ENCODE measurements at places on chromosomes 12 and 14.

- H3K4me3 ChIP-seq: no peak overlapping the region
- H3K4me1 ChIP-seq: peaks cover 18% of the 10 kb centered on the region
- no peak overlapping the region for H3K27ac ChIP-seq
- no peaks in the 10 kb centered on the region for H3K36me3 ChIP-seq
- DNase-seq: no peak
Observed at GRCh38 chr12:113130457-113131135, 5.0 kb downstream of the RASAL1 start.

DNA sequence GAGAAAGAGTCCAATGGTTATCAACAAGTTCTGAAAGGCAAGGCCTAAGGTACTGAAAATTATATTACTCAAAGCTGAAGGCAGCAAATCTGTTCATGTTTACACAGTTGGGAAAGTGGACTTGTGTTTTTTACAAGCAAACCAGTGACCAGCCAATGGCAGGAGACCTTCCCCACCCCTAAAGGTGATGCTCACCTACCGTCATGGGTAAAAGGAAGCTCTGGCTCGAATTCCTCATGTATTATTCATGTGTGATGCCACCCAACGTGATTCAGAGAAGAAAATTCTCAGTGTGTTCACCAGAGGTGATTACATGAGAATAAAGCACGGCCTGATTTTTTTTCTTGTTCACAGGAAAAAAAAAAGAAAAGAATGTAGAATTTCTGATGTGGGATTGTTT, 1161.2 kb upstream of the SEL1L start:
- no peak for DNase-seq
- H3K4me1 ChIP-seq: no peaks in the 10 kb centered on the region
- no peak overlapping the region for H3K4me3 ChIP-seq
- no peaks in the 10 kb centered on the region for H3K36me3 ChIP-seq

- peaks cover 26% of the 10 kb centered on the region for H3K4me1 ChIP-seq
- no peak for DNase-seq
- H3K4me3 ChIP-seq: no peak overlapping the region
- no peaks in the 10 kb centered on the region for H3K36me3 ChIP-seq
- no peaks in the 10 kb centered on the region for H3K27me3 ChIP-seq
Observed at GRCh38 chr14:105863296-105864108, 337.1 kb downstream of the TMEM121 start.

GRCh38 chr14:30532264-30532663, 26.7 kb upstream of the G2E3 start:
- no peak overlapping the region for H3K4me3 ChIP-seq
- H3K27me3 ChIP-seq: no peaks in the 10 kb centered on the region
- H3K4me1 ChIP-seq: no peaks in the 10 kb centered on the region
- no peak for DNase-seq

GRCh38 chr12:10497602-10498001, 8.1 kb upstream of the EIF2S3B start:
- no peaks in the 10 kb centered on the region for H3K36me3 ChIP-seq
- peaks cover 4% of the 10 kb centered on the region for H3K27me3 ChIP-seq
- no peaks in the 10 kb centered on the region for H3K4me1 ChIP-seq
- no peak for DNase-seq
- no peak overlapping the region for H3K4me3 ChIP-seq
- H3K27ac ChIP-seq: no peak overlapping the region

DNA sequence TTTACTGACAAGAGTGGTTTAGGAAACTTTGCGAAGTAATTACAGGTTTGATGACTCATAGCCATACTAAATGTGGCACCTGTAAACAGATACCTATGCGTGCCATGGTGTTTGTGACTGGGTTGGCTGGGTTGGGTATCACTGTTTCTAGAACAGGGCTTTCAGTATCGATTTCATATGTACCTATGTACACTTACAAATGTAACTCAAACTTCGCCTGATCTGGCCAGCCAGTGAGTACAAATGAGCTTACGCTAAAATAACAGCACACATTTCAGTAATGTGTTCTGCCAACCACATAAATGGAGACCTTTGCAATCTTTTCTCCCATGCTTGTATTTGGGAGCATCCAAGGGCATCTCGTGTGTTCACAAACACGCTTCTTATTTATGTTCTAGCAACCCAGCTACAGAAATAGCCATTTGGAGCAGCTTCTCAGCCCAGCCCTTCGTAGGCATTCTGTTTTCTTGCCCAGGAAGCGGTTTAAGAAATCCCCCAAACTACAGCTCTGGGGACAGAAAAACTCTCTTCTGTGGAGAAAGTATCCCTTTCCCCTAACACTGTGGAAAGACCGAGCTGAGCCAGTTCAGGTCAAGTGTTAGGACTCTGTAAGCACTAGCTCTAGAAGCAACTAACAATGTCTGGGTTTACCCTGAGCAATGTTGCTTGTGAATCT, 42.3 kb upstream of the MDM1 start:
- H3K4me3 ChIP-seq: no peak overlapping the region
- H3K4me1 ChIP-seq: peaks cover 6% of the 10 kb centered on the region
- H3K27ac ChIP-seq: no peak overlapping the region
- H3K36me3 ChIP-seq: no peaks in the 10 kb centered on the region
- H3K27me3 ChIP-seq: no peaks in the 10 kb centered on the region

GRCh38 chr12:1776170-1776921, 44.0 kb upstream of the LRTM2 start:
- no peak overlapping the region for H3K4me3 ChIP-seq
- H3K4me1 ChIP-seq: no peaks in the 10 kb centered on the region
- no peak overlapping the region for H3K27ac ChIP-seq
- H3K36me3 ChIP-seq: peaks cover 62% of the 10 kb centered on the region

- H3K27ac ChIP-seq: no peak overlapping the region
- no peaks in the 10 kb centered on the region for H3K36me3 ChIP-seq
- no peaks in the 10 kb centered on the region for H3K4me1 ChIP-seq
- H3K27me3 ChIP-seq: no peaks in the 10 kb centered on the region
Observed at GRCh38 chr14:78902010-78902623, 731.9 kb downstream of the NRXN3 start.

- no peak overlapping the region for H3K27ac ChIP-seq
- no peak for DNase-seq
- peaks cover 43% of the 10 kb centered on the region for H3K27me3 ChIP-seq
- H3K36me3 ChIP-seq: no peaks in the 10 kb centered on the region
- H3K4me1 ChIP-seq: peaks cover 14% of the 10 kb centered on the region
Observed at GRCh38 chr12:49969027-49969426, 3.7 kb upstream of the AQP6 start.

DNA sequence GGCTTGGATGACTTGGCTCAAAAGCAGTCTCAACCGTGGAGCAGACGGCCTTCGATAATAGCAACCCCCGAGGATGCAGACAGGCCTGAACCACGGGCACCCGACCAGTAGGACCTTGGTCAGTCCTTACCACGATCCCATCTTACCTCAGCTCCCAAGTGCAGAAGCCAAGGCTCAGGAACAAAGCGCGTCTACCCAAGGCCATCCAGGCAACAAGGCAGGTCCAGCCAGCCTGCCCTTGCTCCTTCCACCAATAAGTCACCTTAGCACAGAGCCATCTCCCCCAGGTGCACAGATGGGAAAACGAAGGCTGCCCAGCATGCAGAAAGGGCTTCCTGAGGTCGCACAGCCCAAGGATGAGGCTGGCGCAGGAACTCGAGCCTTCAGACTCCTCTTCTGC, 77.3 kb downstream of the BCL11B start:
- DNase-seq: no peak
- peaks cover 89% of the 10 kb centered on the region for H3K36me3 ChIP-seq
- H3K27ac ChIP-seq: no peak overlapping the region

- no peak overlapping the region for H3K27ac ChIP-seq
- no peaks in the 10 kb centered on the region for H3K36me3 ChIP-seq
- DNase-seq: no peak
- H3K27me3 ChIP-seq: peaks cover 24% of the 10 kb centered on the region
Observed at GRCh38 chr12:107779077-107779831, 4.8 kb downstream of the ASCL4 start.

- DNase-seq: peak; percentile 61
- no peaks in the 10 kb centered on the region for H3K36me3 ChIP-seq
- no peak overlapping the region for H3K4me3 ChIP-seq
- no peaks in the 10 kb centered on the region for H3K27me3 ChIP-seq
- no peaks in the 10 kb centered on the region for H3K4me1 ChIP-seq
Observed at GRCh38 chr12:116066381-116067230, 210.9 kb downstream of the MED13L start.

- H3K4me3 ChIP-seq: peak within 1 kb of the TSS; percentile 87
- H3K36me3 ChIP-seq: peaks cover 38% of the 10 kb centered on the region
- H3K27ac ChIP-seq: peak within 1 kb of the TSS; percentile 75
- DNase-seq: peak; percentile 33
- H3K27me3 ChIP-seq: no peaks in the 10 kb centered on the region
- H3K4me1 ChIP-seq: peaks cover 45% of the 10 kb centered on the region
Observed at GRCh38 chr14:104794993-104795780, at the start of gene AKT1. Gene AKT1 (minus strand): TSS chr14:104795748. CDS start chr14:104792643, 3,105 bp downstream.

GRCh38 chr14:32980178-32980901, 41.7 kb downstream of the NPAS3 start:
- H3K27ac ChIP-seq: no peak overlapping the region
- no peaks in the 10 kb centered on the region for H3K4me1 ChIP-seq
- no peaks in the 10 kb centered on the region for H3K36me3 ChIP-seq
- peaks cover 3% of the 10 kb centered on the region for H3K27me3 ChIP-seq
- no peak overlapping the region for H3K4me3 ChIP-seq

- H3K36me3 ChIP-seq: no peaks in the 10 kb centered on the region
- H3K4me3 ChIP-seq: no peak overlapping the region
- H3K4me1 ChIP-seq: peaks cover 43% of the 10 kb centered on the region
- 0 out of 2 replicates have a peak overlapping the region, but pooled peaks have one; percentile 14 for H3K27ac ChIP-seq
Observed at GRCh38 chr14:106679776-106680175, 1153.4 kb downstream of the TMEM121 start.

DNA sequence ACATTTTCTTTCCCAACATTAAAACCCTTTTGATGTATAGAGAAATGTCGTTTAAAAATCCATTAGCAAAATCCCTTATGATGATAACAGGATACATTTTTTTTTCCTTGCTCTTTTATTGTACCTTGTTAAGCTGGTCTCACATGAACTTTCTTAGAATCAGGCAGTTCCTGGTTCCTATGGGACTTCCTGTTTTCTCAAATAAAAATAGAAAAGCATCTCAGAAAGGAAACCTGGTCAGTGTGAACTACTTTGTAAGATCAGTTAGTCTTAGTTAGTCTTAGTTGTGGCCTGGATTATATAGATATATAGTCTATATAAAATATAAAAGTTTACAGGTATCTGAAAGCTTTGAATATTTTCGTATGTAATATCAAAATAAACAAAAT, 40.3 kb downstream of the LEMD3 start:
- no peak for DNase-seq
- peaks cover 22% of the 10 kb centered on the region for H3K36me3 ChIP-seq
- peaks cover 50% of the 10 kb centered on the region for H3K4me1 ChIP-seq
- H3K27me3 ChIP-seq: no peaks in the 10 kb centered on the region
- H3K4me3 ChIP-seq: no peak overlapping the region

- H3K4me1 ChIP-seq: no peaks in the 10 kb centered on the region
- DNase-seq: no peak
- no peaks in the 10 kb centered on the region for H3K27me3 ChIP-seq
- H3K27ac ChIP-seq: no peak overlapping the region
Observed at GRCh38 chr12:131355361-131356245, 355.3 kb upstream of the SFSWAP start.

DNA sequence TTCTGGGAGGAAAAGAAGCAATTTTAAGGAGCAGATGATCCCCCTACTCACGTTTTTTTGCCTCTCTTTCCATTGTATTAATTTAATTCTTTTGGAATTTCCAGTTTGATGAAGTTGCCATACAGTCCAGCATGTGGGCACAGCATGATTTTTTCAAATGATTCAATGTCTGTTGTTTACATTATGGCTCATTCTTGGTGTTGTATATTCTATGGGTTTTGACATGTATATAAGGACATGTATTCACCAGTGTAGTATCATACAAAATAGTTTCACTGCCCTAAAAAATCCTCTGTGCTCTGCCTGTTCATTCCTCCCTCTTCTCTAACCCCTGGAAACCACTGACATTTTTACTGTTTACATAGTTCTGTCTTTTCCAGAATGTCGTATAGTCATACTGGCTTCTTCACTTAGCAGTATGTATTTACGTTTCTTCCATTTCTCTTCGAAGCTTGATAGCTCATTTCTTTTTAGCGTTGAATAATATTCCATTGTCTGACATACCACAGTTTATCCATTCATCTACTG, 13.3 kb upstream of the KLHDC2 start:
- no peaks in the 10 kb centered on the region for H3K4me1 ChIP-seq
- no peaks in the 10 kb centered on the region for H3K36me3 ChIP-seq
- H3K27ac ChIP-seq: no peak overlapping the region
- no peak overlapping the region for H3K4me3 ChIP-seq
- DNase-seq: no peak

- H3K4me3 ChIP-seq: peak within 1 kb of the TSS; percentile 63
- peaks cover 33% of the 10 kb centered on the region for H3K4me1 ChIP-seq
- H3K36me3 ChIP-seq: no peaks in the 10 kb centered on the region
- peak; percentile 69 for DNase-seq
- H3K27ac ChIP-seq: peak within 1 kb of the TSS; percentile 72
Observed at GRCh38 chr14:75522224-75522982, at the start of gene BATF. Gene BATF (plus strand): TSS chr14:75522469. CDS start chr14:75522683, 214 bp downstream.

DNA sequence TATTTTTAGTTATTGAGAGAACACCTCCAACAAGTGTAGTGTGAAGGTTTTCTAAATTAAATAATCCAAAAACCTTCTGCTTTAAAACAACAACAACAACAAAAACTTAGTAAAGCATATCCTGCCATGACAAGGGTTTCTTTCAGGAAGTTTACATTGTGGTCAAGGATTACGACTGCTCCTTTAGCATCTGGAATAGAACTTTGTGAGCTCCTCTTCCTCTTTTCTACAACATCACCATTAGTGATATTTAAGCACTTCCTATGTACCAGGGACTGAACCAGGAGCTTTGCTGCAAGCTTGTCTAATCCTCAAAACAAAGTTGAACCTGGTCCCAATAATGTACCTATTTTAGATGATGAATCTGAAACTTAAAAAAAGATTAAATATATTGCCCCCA, 315.4 kb upstream of the KITLG start:
- no peaks in the 10 kb centered on the region for H3K4me1 ChIP-seq
- H3K27ac ChIP-seq: no peak overlapping the region
- no peaks in the 10 kb centered on the region for H3K27me3 ChIP-seq
- no peak for DNase-seq
- H3K36me3 ChIP-seq: no peaks in the 10 kb centered on the region
- H3K4me3 ChIP-seq: no peak overlapping the region

GRCh38 chr14:56135668-56136067, 17.5 kb downstream of the PELI2 start:
- H3K27me3 ChIP-seq: no peaks in the 10 kb centered on the region
- peaks cover 78% of the 10 kb centered on the region for H3K4me1 ChIP-seq
- 0 out of 2 replicates have a peak, but pooled peaks cover 3% of the 10 kb centered on the region for H3K36me3 ChIP-seq
- H3K27ac ChIP-seq: no peak overlapping the region
- no peak overlapping the region for H3K4me3 ChIP-seq

GRCh38 chr14:31752867-31753661, 191.9 kb downstream of the NUBPL start:
- no peak overlapping the region for H3K4me3 ChIP-seq
- H3K27ac ChIP-seq: no peak overlapping the region
- H3K4me1 ChIP-seq: no peaks in the 10 kb centered on the region

All from DND-41 (cell line).